ENCODE measurements at places on chromosomes 4 and X.
A peak's percentile ranks its signal among the peaks of the same experiment; 100 is the strongest.

DNA sequence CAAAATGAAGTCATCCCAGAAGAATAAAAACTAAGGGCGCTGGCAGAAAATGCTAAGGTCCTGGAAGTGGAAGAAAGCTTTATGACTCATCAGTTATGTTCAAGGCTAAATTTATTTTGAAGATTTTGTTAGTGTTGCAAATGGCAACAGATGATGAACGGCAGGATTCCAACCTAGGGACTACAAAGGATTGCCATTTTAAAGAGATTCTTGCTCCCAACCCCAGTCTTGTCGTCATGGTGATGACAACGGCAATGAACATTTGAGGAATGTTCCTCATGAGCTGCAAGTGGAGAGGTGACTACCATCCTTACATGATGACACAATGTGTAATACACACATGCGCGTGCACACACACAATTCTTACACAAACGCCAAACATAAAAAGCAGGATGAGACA is 54.4 kb upstream of the FTHL17 start:
- no peak for DNase-seq

- no peak for DNase-seq
These were observed 21.2 kb upstream of the TENM3 start for GRCh38 chr4:182221987-182222386.

DNA sequence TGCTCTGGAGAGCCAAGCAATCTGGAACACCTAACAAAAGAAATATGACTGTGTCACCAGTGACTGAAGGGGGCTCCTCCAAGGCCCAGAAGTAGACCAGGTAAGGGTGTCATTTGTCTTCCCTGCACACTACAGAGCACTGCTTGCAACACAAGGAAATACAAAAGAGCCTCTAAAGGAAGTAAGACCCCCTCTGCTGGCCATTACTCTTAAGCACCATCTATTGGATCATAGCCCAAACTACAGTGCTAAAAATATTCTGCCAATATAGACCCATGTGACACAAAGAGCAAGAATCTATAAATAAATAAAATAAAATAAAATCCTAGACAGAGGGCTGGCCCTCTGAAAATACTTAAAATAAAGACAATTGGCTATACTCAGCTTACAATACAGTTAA is 528.7 kb downstream of the TMA16 start:
- no peak for DNase-seq

DNA sequence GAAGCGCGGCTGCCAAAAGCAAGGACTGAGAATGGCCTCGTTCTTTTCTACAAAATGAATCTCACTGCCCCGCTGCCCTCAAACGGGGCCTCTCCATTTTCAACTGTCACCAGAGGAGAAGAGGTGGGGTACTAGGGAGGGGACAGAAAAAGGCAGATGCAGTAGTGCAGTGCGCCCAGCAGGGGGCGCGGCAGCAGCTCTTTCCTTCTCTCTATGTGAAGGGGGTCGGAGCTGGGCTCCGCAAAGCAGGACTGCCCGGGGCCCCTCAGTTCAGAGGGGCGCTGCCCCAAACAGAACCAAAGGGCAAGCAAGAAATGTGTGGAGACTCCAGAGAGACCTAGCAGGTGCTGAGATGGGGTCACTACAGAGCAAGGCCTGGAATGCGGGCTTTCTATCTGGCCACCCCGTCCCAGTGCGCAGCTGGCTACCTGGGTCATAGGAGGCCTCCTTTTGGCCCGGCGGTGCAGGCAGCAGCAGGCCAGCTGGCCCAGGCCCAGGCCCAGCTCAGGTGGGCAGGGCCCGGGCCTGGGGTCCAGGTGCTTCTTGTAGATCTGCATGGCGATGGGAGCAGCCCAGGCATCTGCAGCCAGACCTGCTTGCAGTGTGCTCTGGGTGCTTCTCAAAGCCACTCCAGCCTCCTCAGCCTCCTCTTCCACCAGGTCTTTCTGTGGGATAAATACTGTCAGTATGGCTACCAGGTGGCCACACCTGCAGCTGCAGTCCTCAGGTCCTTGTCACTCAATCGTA is 5.9 kb downstream of the IRAK1 start:
- DNase-seq = peak; percentile 45

DNA sequence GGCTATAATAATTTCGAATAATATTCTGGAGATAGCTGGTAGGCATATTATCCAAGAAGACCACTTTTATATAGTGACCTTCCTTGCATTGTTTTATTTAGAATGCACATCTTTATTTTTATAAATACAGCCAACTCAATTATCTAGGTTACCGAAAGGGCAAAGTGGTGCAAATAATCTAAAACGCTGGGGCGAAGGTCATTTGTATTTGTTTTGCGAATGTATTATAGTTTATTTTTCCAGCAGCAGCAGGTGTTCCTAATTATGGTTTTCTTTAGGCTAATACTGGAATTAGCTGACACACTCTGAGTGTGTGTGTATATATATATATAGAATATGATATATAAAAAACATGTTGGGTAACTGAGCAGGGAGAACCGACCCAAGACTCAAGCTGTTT is 48.1 kb upstream of the RAP2C start:
- DNase-seq = no peak

- DNase-seq = peak; percentile 40
These were observed 18.0 kb downstream of the FAM9A start for GRCh38 chrX:8783097-8783713.

DNA sequence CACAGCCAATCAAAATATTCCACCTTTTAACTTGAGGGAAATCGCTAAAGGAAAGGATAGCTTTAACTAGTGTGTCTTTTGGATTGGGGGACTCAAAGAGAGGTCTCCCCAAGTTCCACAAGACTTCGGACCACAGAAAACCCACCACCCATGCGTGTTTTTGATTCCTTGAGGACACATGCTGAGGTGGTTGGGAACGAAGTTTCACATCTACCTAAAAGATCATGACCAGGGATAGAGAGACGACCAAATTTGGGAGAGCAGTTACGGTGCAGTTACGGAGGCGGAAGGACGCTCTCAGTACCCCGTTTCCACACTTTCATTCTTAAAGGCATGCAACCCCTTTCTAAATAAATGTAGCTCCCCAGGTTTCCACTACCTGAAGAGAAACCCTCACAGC is 1.1 kb downstream of the PCYT1B start:
- no peak for DNase-seq

GRCh38 chr4:653080-653821 is 20.8 kb downstream of the ATP5ME start:
- no peak for DNase-seq

GRCh38 chr4:24482871-24483270 is 101.5 kb downstream of the DHX15 start:
- no peak for DNase-seq

DNA sequence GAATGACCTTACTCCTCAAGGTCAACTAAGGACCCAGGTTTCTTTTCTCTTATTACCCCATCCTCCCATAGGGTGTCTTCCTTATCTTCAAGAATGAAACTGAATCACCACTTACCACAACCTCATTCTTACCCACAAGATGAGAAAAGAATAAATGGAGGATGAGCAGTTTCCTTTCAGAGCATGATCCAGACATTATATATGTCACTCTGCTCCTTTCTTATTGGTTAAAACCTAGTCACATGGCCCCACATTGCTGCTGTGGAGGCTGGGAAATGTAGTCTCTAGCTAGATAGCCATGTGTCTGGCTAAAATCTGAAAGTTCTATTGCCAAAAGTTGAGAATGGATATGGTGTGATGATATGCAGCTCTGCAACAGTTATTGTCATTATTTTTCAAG is 62.4 kb upstream of the RAI2 start:
- DNase-seq = no peak

GRCh38 chr4:76024065-76024464 is 768 bp upstream of the CXCL10 start:
- no peak for DNase-seq

DNA sequence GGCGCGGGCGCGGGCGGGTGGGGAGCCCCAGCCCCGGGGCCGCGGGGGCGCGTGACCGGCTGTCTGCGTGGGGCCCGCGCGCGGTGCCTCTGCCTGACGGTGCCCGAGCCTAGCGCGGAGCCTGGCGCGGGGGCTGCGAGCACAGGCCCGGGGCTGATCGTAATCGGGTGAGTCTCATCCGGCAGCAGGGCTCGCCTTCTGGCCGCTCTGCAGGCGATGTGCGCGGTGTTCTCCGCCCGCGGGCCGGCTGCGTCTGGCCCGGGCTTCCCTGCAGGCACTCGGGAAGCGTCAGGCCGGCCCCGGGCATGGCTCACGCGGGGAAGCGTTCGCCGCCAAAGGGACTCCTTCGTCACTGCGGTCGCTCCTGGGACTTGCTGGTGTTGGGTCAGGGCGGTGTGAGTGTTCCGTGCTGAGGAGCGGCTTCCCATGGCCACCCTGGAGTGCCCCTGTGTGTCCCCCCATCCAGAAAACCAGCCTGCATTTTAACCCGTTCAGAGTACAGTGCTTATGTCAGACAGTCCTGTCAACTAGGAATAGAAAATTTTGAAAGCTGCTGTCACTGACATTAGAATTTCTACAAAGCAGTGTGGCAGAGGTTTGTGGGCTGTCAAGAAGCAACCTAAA is 40.6 kb downstream of the FAM149A start:
- DNase-seq = no peak

DNA sequence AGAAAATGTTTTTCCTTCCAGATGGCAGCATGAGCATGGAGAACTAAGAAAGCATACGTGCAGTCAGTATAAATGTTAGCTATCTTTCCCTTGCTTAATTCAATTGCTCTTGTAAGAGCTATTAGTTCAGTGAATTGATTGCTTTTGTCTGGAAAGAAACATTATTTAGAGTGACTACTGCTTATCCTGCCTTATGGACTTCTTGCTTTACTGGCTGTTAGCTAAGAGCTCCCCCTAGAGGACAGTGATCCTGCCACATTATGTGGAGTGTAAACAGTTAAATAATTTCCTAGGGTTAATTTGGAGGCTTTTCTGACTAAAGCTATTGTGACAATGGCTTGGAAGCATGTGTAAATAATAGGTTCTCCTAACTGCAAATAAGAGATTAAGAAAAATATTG is 1402.4 kb downstream of the FAM133A start:
- no peak for DNase-seq

DNA sequence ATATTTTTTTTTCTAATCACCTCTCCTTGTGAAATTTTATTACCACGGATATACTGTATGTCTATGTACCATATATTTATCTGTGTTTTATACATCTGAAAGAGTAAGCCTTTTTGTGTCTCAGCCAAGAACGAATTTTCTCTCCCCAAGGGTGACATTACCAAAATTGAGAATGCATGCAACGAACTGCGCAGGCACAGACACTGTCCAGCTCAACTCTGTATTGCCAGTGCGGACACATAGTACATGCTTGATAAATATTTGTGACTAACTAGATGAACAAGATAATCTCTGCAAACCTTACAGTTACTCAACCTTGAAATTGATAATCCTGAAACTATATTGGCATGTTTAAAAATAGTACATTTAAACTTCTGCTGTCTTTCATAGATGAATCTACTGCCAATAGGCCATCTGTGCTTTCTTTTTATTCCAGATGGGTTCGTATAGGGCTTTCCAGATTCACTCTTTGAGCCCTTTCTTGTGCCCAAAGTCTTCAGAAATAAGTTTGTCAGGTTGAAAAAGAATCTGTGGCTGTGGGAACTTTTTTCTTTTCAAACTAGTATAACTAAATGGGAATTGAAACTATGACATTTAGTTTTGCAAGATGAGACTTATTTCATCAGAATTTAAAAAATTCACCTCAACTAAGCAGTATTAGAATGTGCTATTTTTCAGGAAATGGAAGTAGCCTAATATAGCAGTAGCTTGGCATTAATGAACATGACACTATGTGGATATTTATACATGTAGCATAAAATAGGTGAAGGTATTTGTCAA is 38.9 kb downstream of the DTHD1 start:
- DNase-seq = no peak

DNA sequence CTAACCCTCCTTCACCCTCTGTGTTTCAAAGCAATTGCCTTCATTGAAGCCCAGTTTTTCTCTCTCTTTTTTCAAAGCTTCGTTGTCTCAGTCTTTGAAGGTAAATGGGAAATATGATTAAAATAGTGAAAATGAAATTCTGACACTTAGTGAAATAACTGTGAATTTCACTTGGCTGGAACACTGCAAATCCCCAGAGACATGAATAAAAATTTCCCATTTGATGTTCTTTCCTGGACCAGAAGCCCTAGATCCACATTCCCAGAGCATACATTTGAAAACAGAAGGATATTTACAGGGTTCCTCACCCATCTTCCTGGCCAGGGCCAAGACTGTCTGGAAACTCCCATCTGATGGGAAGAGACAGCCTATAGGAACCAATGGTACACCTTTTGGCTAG is 45.0 kb downstream of the SLC2A9 start:
- no peak for DNase-seq

- no peak for DNase-seq
These were observed 1547.4 kb upstream of the TENM3 start for GRCh38 chr4:180695851-180696250.

DNA sequence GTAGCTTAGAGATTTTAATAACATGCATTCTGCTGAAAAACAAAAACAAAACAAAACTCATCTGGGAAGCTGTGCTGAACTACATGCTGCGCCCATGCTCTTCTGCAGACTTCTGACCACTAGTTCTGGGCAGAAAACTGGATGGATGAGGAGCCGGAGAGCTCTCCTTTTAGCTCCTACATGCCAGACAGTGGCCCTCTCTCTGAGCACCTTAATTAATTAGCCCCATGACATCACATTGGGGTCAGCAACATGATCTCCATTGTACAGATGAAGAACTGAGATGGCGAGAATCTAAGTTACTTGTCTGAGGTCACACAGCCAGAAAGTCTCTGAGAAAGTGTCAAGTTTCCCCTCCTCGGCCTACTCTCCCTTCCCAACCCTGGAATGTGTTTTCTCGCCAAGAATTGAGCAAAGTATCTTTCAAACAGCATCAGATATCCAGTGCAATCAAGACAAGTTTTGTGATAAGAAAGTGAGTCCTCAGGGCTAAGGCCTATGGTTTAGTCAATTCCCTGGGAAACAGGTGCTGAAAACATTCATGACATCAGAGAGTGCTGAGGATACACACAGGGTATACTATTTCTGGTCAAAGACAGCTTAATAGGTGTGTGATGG is 21.6 kb downstream of the SCD5 start:
- no peak for DNase-seq

DNA sequence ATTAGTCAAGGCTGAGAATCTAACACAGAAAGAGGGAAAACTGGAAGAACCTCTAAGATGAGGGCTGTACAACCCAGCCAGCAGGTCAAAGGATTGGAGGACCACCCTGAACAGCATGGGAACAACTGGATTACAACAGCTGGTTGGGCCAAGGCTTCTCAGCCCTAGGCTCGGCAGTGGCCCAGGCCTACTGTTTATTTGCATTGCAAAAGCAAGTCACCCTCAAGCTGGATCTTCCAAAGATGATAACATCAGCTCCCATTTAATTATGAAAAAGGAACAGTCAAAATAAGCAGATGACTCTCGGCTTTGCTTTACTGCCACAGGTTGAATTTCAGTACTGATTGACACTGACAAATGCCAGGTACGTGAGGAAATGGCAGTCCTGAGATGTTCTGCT is 61.8 kb downstream of the GPC3 start:
- DNase-seq = no peak

GRCh38 chr4:163804001-163804400 is 309.5 kb downstream of the TMA16 start:
- no peak for DNase-seq
